ENCODE measurements at places on chromosomes 6 and 20.

- no peak for DNase-seq
These were observed 143.4 kb downstream of the JARID2 start for GRCh38 chr6:15389084-15389764.

- DNase-seq = no peak
These were observed 146.0 kb downstream of the FOXA2 start for GRCh38 chr20:22438346-22438745.

- DNase-seq = no peak
These were observed 62.6 kb upstream of the THEMIS start for GRCh38 chr6:127963495-127963894.

- no peak for DNase-seq
These were observed 34.6 kb upstream of the PTGIS start for GRCh38 chr20:49602345-49603208.

- no peak for DNase-seq
These were observed 332.3 kb downstream of the PTPRT start for GRCh38 chr20:42857446-42857845.

- no peak for DNase-seq
These were observed 131.8 kb downstream of the VEGFA start for GRCh38 chr6:43901733-43902230.

GRCh38 chr6:2921520-2922115 lies 18.5 kb upstream of the SERPINB9 start:
- no peak for DNase-seq

DNA sequence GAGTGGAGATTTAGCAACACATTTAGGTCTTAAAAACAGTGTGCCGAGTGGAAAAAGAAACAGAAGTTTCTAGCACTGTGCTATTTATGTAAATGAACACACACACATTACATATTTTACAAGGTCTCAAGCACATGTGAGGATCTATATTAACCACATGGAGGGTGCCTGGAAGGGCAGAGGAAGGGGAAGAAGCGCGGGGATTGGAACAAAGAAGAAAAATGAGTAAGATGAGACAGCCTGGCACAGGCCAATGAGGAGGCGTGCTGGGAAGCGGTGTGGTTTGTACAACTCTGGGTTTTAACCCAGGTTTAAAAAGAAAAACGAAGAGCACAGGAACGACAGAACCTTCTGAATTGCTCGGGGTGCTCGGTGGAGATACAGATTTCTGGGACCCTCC lies 5.7 kb downstream of the KCNG1 start:
- no peak for DNase-seq

GRCh38 chr6:38319256-38320212 lies 320.2 kb downstream of the BTBD9 start:
- DNase-seq = no peak

DNA sequence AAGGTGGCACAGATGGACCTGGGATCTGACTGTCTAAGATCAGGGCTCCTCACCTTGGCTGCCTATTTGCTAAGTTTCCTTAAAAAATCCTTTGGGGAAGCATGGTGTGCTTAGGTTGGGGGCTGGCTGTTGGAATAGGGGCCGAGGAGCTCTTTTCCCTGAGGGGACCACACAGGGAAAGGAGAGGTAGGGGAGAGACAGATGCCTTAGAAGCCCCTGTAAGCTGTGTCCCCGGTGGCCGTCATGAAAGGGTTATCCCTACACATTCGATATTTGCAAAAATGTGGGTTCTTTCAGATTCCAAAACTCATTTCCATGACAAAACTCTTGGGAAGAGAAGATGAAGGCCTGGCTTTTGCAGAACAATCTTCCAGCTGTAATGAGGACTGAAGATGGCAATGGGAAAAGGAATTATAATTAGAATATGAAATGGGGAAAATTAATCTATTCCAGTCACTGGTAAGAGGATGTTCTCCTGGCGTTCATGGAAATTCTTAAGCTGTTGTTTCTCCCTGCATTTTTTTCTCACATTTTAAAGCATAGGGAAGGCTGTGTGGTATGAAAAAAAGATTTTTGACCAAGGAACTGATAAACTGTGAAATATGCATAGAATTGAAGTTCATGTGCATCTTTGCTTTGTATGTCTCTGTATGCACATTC lies 53.8 kb downstream of the TOX2 start:
- DNase-seq = no peak

- DNase-seq = no peak
These were observed 695.0 kb upstream of the MAP3K7 start for GRCh38 chr6:91281901-91282300.

DNA sequence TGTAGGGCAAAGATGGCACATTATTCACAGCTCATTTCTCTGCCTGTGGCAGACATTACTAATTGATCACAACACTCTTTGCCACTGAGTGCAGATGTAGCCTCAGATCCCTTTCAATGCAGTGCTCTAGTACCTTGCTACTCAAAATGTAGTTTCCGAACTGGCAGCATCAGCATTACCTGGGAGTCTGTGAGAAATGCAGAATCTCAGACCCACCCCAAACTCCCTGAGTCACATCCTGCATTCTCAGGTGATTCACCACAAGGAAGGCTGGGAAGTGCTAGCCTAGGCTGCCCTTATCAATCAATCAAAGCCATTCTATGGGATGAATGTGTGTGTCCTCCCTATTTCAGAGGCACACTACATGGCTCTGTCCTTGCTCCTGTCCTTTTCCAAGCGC lies 58.5 kb downstream of the PCNA start:
- DNase-seq = no peak

- DNase-seq = no peak
These were observed 535.5 kb upstream of the CITED2 start for GRCh38 chr6:139909992-139910391.

- DNase-seq = peak; percentile 71
These were observed 70.0 kb downstream of the SNX5 start for GRCh38 chr20:17898548-17898994.

DNA sequence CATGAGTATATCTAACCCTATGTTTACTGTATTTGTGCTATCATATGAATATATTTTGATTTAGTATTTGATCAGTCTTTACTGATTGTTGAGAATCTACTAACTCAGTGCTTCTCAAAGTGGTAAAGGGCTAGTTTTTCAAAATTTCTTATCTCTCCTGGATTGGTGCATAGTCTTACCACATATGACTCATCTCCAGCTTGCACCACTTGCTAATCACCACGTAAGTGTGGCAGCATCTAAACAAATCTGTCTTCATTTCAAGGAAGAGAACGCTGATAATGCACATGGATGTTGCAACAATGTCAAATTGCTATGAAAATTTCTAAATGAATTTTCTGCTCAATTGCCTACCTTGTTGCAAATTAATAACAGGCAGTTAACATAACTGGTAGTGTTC lies 299.5 kb downstream of the PAX1 start:
- DNase-seq = no peak

DNA sequence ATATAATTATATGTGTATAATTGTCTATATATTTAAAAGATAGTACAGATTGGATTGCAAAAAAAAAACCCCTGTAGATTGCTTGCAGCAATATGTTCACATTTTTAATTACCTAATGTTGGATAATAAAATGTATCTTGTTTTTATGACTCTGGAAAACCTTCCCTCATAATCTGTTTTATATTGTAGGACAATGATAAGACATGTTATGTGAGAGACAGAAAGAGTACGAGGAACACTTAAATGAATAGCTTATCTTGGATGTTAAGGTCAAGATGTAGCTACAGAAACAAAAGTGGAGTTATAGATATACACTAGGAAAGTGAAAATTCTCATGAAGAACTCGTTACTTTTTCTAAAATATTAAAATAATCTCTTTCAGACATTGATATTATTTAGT lies 691.6 kb upstream of the IMPG1 start:
- no peak for DNase-seq

DNA sequence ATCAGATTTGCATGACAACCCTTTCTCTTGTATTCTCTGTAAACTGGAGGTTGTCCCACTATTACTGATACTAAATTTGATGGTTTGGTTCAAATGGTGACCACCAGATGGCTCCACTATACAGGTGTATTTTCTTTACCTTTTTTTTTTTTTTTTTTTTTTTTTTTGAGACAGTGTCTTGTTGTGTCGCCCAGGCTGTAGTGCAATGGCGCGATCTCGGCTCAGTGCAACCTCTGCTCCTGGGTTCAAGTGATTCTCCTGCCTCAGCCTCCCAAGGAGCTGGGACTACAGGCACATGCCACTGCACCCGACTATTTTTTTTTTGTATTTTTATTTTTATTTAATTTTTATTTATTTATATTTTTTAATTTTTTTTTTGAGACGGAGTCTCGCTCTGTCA lies 6.6 kb upstream of the WTAP start:
- peak; percentile 34 for DNase-seq

- DNase-seq = no peak
These were observed 759.8 kb downstream of the PTPRT start for GRCh38 chr20:42429761-42430458.

- DNase-seq = no peak
These were observed 15.0 kb downstream of the CDK19 start for GRCh38 chr6:110800196-110800838.

DNA sequence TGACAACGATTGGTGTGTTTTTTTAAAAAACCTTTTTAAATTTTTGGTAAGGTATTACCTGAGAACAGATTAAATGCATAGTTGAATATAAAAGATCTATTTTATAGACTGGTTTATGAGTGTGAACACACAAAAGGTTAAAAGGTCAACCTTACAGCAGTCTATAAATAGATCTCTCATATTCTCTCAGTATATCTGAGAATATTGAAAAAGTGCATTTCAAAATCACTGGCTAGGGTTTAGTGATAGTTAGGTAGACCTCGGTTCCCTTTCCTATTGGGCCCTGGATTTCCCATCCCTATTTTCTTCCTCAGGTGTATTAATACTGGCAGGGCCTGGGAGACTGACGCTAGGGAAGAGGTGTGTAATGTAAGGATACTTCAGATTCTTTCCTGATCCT lies 723 bp upstream of the ZNF451 start:
- DNase-seq = no peak

DNA sequence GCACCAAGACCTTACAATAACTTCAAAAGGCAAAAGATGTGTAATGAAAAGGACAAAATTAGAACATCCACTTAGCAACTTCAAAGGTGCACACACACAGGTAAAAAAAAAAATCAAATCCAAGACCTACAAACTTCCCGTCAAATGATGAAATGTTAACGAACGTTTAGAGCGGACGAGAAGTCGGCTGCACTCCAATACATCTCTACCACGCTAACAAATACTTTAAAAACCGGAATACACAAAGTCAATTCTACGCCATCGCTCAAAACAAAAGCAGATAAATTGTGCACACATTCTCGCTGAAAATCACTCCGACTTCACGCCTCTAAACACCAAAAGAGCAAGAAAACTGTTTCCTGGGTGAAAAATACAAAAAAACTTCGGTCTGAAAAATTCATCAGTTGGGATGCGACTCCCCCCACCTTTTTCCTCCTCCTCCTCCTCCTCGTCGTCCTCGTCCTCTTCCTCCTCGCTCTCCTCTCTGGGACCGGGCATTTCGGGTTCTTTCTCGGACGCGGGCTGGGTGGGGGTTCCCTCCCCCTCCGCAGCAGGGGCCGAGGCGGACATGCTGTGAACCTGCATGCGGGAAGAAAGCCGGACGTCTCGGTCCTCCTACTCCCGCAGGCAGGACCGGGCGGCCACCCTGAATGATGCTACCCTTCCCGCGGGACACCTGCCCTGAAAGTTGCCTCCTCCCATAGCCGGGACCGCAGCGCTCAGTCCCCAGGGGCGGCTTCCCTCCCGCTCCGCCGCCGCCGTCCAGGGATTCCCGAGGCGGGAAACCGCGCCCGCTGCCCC lies 712 bp downstream of the DEK start:
- peak; percentile 40 for DNase-seq

DNA sequence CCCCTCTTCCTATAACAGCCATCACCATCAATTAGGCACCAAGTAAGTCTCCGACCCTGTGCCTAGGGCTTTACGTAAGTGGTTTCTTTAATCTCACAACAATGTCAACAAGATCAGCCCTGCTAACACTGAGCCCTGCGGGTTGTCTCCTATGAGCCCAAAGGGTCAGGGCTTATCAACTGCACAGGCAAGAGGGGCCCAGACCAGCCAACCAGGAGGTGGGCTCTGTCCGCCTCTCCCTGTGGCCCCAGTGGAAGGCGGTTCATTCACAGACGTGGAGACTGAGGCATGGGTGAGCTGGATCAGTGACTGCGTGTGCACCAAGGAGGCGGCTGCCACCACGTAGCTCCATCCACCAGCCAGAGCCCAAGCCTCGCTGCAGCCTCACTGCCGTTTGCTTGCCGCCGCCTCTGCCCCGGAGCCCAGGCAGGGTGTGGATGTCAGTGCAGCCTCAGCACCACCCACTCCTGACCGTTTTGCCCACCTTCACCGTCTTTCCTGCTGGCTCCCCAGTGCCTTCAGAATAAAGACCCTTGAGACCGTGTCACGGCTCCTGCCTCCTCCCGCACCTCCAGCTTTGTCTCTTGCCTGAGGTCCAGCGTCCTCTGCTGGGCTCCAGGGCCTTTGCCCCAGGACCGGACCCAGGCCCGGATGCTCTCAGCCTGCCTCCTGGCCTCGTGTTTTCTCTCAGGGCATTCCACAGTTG lies 78.7 kb downstream of the DLL1 start:
- no peak for DNase-seq

GRCh38 chr20:43840382-43841070 lies 74.1 kb upstream of the TOX2 start:
- peak; percentile 7 for DNase-seq

- DNase-seq = no peak
These were observed 206.3 kb upstream of the LAMP5 start for GRCh38 chr20:9308056-9308455.

- DNase-seq = no peak
These were observed 19.8 kb downstream of the GLP1R start for GRCh38 chr6:39068391-39068790.

- no peak for DNase-seq
These were observed 365.2 kb downstream of the PAX1 start for GRCh38 chr20:22070610-22071058.

DNA sequence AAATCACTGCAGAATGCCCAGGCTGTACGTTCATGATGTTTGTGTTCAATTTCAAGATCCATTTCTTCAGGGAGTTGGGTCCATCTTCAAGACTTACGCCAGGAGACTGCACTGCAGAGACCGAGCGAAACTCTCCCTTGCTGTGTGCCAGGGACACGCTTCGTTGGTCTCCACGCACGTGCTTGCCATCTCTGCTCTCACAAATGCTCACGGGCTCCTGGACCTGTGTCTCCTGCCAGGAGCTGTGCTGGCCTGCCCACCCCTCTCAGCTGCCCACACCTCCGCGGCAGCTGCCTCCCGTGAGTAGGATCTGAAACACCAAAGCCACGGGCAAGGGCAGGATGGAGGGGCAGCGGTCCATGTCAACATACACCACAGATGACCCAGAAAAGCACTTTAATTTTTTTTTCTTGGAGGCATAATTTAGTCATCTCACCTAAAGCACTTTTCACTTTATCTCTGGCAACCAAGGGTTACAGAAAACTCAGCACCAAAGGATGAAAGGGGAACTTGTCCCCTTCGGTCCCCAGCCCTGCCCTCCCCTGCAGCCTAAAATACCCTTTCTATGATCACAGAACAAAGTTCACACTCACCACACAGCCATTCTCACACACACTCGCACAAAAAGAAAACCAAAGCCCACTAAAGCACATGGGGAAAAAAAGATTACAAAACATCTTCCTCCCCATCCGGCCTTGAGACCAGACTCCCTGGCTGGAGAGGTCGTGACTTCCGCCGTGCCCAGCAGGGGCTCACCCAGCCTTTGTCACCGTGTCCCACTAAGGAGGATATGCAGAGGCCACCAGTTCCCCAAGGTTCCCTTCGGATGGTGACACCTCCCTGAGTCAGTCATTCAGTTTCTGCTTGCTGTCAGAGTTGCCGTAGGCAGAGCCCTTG lies 137.9 kb downstream of the AGPAT4 start:
- peak; percentile 8 for DNase-seq

- DNase-seq = no peak
These were observed 183.8 kb downstream of the PLCB1 start for GRCh38 chr20:8315639-8316573.

- DNase-seq = peak; percentile 29
These were observed 224.9 kb upstream of the SMLR1 start for GRCh38 chr6:130602151-130602770.
